ENCODE measurements at places on chromosomes 6 and 20. TPM values are rescaled to one million over a fixed set of nuclear protein-coding genes. Genes with fewer than 3 reads are reported as not detected.

Gene COL11A2
- 0.77 TPM for total RNA-seq

Gene ULBP2
- total RNA-seq: 3.8 TPM

Gene DEFB124
- not detected for total RNA-seq

Gene SLC23A2
- total RNA-seq: 17.9 TPM

Gene TBC1D22B
- total RNA-seq: 6.4 TPM

Gene RBM24
- total RNA-seq: 9.3 TPM

Gene GHRH
- not detected for total RNA-seq

Gene HAO1
- not detected for total RNA-seq

Gene DEF6
- 0.06 TPM for total RNA-seq

Gene BTN1A1
- not detected for total RNA-seq

Gene ENPP5
- not detected for total RNA-seq

Gene ACTL10
- total RNA-seq: not detected

Gene ESR1
- total RNA-seq: not detected

Gene RAE1
- total RNA-seq: 69.0 TPM

Gene AGER
- total RNA-seq: 1.7 TPM

Gene RREB1
- total RNA-seq: 7.4 TPM

Gene FOXP4
- 21.6 TPM for total RNA-seq

Gene SLC16A10
- 0.44 TPM for total RNA-seq

Gene DNAH8
- total RNA-seq: not detected

Gene TRIM40
- total RNA-seq: not detected

Gene FRS3
- total RNA-seq: 2.0 TPM

Gene CBLN4
- total RNA-seq: not detected

Gene CD40
- total RNA-seq: 4.9 TPM

Gene LY6G6C
- total RNA-seq: not detected

Gene CST4
- not detected for total RNA-seq

Gene C20orf204
- total RNA-seq: 0.37 TPM

Gene DEFB125
- not detected for total RNA-seq

Gene SNAP91
- 0.08 TPM for total RNA-seq

Gene MMP24
- 18.7 TPM for total RNA-seq

Gene CYB5R4
- total RNA-seq: 23.6 TPM

Gene SNAI1
- 11.6 TPM for total RNA-seq

Gene COL19A1
- not detected for total RNA-seq

Gene PKHD1
- total RNA-seq: not detected

Gene HSPA1L
- 2.1 TPM for total RNA-seq

Gene CRNKL1
- 23.3 TPM for total RNA-seq

Gene UBE2C
- 241 TPM for total RNA-seq

Gene RAB32
- total RNA-seq: 35.3 TPM

Gene CST8
- total RNA-seq: not detected

Gene SLC22A16
- total RNA-seq: not detected

Gene SLC25A27
- total RNA-seq: 0.09 TPM

Gene PLA2G7
- not detected for total RNA-seq

Gene AVP
- total RNA-seq: not detected

Gene CD109
- 26.7 TPM for total RNA-seq

Gene TREM2
- total RNA-seq: not detected

Gene SLC22A7
- not detected for total RNA-seq

Gene POPDC3
- total RNA-seq: 30.1 TPM

Gene MOCS1
- total RNA-seq: 1.3 TPM

Gene B3GALT4
- total RNA-seq: 0.72 TPM

Gene GRM1
- 0.08 TPM for total RNA-seq

Gene LGSN
- total RNA-seq: 3.5 TPM

Gene RAET1E
- 2.6 TPM for total RNA-seq

All from A549 treated with CpdA at 1 μM for 4 hours (cell line).